ENCODE measurements at places on chromosomes 11 and 22.

- DNase-seq: peak; percentile 76
Measured at GRCh38 chr11:57800444-57801182, 39.0 kb downstream of the CTNND1 start.

DNA sequence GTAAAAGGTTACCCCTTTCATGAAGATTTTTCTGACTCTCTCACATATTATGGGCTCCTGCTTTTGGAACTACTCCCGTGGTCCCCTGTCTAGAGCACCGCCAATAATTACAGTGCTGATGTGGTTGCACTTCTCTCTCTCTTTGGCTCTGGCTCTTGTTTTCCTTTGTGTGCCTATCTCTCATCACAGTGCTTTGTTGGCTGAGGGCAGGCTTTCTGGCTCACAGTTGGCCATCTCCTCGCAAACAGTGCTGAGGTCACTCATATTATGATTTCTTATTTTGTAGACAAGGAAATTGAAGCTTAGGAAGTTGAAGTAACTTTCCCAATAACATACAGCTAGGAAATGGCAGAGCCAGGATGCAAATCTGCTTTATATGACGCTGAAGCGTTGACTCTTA, 192.5 kb downstream of the DDX10 start:
- DNase-seq: no peak

DNA sequence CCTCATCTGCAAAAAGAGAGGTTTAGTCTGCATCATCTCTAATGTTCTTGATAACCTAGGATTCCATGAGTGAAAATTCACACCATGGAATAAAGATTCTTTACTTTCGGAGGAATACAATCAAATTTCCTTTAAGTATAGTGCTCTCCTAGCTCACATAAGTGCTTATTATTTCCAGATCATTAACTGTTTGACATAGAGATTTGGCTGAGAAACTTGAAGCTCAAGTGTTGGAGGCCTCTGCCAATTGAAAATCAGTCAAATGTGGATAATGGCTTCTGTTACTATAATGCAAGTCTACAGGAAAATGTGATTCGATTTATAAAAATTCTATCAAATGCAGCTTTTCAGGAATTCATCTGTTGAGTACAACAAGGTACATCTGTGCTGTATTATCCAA, 144.6 kb downstream of the KIF18A start:
- DNase-seq: no peak

DNA sequence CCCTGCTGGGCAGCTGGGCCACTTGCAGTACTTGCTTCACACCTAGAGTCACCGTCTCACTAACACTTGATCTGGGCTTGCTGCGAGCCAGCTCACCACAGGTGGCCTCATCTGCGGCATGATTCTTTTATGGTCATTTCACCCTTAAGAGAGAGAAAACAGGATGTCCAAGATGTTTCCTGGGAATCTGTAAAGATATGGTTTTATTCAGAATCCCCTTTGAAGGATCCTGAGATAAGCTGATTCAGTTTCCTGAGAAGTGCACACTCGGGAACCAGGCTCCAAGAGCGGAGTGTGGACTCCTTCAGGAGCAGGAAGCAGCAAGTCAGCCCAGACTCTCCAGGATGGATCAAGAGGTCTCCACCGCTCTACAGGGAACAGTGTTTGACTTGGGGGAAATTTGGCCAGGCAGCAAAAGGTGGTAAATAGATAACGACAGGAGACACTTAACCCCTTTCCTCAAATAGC, 21.8 kb upstream of the TP53AIP1 start:
- no peak for DNase-seq

DNA sequence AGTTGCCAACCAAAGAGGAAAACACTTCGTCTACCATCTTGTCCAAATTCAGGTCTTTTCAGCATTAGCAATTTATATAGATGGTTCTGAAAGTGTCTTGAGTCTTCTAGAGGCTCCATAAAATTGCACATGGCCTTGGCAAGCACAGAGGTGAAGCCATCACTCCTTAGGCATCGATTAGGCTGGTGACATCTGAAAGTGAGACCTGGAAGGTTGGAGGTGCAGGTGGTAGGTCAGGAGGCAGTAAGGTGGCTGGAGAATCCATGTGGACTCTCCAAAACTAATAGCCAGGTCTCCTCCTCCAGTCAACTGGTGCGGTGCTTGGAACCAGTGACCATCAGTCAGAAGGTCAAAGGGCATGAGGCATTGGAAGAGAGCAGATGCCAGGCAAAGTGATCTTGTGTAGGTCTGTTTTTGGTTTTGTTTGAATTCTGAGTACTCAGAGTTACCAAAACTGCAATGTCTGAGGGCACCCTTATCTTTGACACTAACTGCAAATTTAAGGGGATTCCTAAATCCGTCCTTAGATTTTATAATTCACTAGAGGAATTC, 6.6 kb upstream of the APOL2 start:
- DNase-seq: no peak

GRCh38 chr11:131413217-131413616, 42.8 kb downstream of the NTM start:
- DNase-seq: no peak

- peak; percentile 73 for DNase-seq
Measured at GRCh38 chr11:44611687-44612434, 46.4 kb downstream of the CD82 start.

GRCh38 chr22:23079814-23080521, 9.6 kb downstream of the GNAZ start:
- DNase-seq: no peak

Data from GM13976 (cell line).